ENCODE measurements at places on chromosomes 4 and X.

- DNase-seq, result no peak
These were observed 28.4 kb downstream of the APBB2 start for GRCh38 chr4:41185614-41186592.

GRCh38 chr4:38559374-38559773 is 104.6 kb upstream of the KLF3 start:
- DNase-seq, result no peak

DNA sequence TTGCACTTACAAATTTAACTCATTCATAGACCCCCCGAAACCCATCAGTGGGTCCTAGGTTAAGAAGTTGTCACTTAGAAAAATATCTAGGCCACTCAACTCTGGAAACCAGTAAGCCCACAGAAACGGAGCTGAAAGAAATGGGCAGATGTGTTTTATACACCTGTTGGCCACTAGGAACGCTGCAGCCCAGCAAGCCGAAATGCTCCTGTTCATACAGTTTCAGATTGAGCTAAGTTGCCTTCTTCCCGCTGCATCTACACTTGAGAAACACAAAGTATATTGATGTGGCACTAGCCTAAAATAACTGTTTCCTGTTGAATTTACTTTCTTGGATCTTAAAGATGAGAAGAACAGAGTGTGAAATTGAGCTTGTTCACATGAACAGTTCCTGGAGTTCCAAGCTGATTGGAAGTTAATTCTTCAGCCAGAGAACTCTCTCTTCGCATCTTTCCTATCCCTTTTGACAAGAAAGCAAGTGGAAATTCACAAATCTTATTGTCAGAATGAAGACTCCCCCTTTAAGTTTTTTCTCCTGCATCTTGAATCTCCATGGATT is 174.1 kb downstream of the RBMX2 start:
- no peak for DNase-seq

DNA sequence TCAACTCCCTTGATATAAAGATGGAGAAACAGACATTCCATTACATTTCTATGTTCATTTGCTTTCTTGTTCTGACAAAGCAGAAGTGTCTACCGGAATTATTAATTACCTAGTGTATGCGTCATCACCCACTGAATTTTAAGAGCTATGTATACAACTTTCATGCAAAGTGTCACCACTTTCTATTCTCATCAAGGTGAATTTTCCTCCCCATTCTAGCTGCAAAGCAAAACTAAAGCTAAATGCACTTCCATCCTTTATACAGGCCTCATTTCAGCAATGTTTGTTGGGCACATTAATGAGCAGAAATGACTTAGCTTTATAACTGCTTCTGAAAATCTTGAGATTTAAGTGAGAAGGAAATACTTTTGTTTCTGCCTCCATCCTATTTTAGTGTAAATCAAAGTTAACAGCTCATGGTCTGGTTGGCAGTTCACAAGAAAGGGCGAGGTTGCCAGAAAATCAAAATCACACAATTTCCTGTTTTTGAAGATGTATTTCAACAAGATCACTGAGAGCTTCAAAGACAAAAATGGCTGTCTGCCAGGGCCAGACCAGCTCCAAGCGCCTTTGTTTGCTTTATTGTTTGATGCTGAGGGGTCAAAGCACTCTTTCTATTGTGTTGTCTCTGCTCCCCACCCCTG is 7.2 kb upstream of the FAM9C start:
- no peak for DNase-seq

- DNase-seq, result no peak
These were observed 23.1 kb upstream of the NAP1L5 start for GRCh38 chr4:88720451-88721428.

DNA sequence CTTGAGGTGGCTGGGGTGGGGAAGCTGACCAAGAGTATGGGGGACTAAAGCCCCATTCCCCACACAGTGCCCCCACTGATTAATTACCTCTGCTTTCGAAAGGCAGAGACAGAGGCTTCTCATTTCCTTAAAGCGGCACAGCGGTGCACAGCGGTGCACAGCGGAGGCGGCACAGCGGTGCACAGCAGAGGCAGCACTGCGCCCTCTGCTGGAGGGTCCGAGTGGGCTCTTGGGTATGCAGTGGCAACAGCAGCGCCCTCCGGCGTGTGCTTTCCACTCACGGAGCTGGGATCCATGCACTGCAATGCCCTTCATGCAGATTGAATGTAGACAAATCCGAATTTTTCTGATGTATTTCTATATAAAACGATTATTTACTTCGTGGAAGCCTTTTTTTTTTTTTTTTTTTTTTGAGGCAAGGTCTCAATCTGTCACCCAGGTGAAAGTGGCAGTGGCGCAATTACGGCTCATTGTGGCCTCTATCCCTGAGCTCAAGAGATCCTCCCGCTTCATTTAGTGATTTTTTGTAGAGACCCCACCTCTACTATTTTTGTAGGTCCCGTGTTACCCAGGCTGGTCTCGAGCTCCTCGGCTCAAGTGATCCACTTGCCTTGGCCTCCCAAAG is 19.7 kb upstream of the PRPS2 start:
- no peak for DNase-seq

All from C1 segment of cervical spinal cord (tissue), 14 donors.